ENCODE measurements at places on chromosomes 1 and 21.

- DNase-seq, result no peak
Observed at GRCh38 chr1:77064246-77064645, 155.0 kb downstream of the PIGK start.

GRCh38 chr1:26490155-26490554 lies 17.9 kb downstream of the HMGN2 start:
- no peak for DNase-seq

DNA sequence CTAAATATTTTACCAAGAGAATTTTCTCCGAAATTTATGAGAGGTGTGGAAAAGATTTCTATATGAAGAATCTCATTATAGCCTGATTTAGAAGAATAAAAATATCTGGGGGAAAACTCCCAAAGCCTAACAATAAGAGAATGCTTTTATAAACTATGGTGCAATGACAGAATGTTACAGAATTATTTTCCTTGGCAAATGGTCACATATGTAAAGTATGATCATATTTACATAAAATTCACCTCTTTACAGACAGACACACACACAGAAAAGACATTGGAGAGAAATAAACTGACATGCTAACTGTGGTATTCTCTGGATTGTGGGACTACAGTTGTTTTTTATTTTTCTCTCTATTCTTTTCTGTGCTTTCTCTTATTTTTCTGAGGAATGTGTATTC lies 226.3 kb upstream of the USP24 start:
- no peak for DNase-seq

DNA sequence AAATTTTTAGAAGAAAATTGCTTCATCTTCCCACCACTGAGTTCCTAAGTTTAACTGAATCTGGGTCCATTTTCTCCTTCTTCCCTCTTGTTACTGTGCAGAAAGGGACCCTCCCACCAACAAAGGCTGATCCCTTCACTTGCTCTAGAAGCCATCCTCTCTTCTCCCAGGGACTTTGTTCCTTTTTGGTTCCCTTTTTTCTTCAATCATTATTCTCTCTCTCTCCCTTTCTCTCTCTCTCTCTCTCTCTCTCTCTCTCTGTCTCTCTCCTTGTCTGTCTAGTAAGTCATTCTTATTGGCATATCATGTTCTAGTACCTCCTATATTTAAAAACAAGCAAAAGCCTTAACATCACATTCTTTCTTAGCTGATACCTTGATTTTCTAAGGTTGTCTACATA lies 31.7 kb upstream of the GADD45A start:
- DNase-seq, result no peak

- no peak for DNase-seq
Observed at GRCh38 chr1:102853136-102853535, 255.2 kb downstream of the COL11A1 start.

GRCh38 chr21:44923480-44924084 lies 2.9 kb upstream of the ITGB2 start:
- DNase-seq, result no peak

- no peak for DNase-seq
Observed at GRCh38 chr1:231103961-231104360, 57.9 kb upstream of the TRIM67 start.

DNA sequence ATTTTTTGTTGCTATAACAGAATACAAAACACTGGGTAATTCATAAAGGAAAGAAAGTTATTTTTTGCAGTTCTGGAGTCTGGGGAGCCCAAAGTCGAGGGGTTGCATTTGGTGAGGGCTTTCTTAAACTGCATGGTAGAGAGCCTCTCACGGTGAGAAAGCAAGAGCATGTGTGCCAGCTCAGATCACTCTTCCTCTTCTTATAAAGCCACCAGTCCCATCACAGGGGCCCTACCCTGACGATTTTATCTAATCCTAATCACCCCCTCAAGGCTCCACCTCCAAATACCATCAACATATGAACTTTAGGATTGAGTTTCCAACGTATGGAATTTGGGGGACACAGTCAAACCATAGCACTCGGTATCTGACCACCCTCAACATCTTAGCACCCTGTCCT lies 1.0 kb upstream of the STRIP1 start:
- no peak for DNase-seq

DNA sequence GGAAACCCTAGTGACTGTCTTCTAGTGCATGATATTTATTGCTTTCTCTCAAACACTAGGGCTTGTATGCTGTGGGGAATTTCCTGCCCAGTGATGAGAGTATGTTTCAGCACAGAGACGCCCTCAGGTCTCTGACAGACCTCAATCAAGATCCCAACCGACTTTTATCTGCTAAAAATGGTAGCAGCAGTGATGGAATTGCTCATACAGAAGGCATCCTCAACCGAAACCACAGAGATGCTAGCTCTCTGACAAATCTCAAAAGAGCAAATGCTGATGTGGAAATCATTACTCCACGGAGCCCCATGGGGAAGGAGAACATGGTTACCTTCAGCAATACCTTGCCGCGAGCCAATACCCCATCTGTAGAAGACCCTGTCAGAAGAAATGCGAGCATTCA lies 41.3 kb downstream of the PLPPR4 start:
- DNase-seq, result no peak

DNA sequence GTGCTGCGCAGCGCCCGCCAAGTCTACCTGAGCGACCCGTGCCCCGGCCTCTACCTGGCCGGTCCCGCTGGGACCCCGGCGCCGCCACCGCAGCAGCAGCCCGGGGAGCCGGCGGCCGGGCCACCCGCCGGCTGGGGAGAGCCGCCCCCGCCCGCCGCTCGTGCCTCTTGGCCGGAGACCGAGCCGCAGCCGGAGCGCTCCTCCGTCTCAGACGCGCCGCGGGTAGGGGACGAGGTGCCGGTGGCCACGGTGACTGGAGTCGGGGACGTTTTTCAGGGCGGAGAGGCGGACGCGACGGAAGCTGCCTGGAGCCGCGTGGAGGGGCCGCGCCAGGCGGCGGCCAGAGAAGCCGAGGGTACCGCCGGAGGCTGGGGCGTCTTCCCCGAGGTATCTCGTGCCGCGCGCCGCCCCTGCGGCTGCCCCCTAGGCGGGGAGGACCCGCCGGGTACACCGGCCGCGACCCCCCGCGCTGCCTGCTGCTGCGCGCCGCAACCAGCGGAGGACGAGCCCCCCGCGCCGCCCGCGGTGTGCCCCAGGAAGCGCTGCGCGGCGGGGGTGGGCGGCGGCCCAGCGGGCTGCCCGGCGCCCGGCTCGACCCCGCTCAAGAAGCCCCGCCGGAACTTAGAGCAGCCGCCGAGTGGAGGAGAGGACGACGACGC lies 646 bp downstream of the IER5 start:
- DNase-seq, result no peak

All from iPS DF 19.7 (cell line).